ENCODE measurements at places on chromosomes 7 and 10.
A peak's percentile ranks its signal among the peaks of the same experiment; 100 is the strongest.

DNA sequence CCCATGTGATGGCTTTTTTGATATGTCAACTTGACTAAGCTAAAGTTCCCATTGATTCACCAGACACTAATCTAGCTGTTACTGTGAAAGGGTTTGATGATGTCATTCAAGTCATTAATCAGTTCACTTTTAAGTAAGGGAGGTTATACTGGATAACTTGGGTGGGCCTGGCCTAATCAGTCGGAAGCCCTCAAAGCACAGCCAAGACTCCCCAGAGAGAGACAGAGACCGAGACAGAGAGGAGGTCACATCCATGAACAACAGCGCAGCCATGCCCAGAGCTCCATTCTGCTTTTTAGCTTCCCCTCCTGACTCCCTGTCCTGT, 103.4 kb downstream of the TRIL start:
- no peak for DNase-seq

DNA sequence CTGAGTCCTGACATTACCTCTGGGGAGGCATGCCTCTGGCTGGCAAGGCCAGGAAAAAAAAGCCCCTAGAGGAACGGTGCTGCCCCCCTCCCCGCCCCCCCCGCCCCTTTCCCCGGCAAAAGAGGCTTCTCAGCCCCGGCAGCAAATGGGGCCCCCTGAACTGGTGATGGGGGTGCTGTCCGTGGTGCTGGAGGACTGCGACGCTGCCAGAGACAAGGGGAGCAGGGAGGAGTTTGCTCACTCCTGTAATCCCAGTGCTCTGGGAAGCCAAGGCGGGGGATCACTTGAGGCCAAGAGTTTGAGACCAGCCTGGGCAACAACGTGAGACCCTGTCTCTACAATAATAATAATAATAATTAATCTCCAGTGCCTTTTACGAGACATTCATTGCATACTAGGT, 23.7 kb downstream of the SRRM3 start:
- DNase-seq, result peak; percentile 19

DNA sequence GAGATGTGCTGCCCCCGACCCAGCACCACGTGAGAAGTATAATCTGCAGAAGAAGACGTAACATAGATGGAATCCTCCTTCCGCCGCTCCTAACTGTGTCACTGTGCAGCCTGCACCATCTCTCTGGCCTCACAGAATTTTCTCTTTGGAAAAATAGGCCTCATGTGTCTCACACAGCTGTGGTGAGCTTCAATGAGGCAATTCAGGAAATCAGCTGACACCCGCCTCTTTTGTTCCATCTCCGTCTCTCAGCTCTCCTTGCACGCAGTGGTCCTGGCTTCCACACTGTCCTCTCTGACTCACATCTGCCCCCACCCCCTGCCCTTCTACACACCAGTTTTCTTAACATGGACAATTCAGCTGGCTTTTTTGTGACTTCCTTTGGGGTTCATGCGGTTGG, 7.2 kb downstream of the C10orf90 start:
- DNase-seq, result no peak

GRCh38 chr7:40525764-40526163, 391.0 kb downstream of the SUGCT start:
- peak; percentile 18 for DNase-seq

DNA sequence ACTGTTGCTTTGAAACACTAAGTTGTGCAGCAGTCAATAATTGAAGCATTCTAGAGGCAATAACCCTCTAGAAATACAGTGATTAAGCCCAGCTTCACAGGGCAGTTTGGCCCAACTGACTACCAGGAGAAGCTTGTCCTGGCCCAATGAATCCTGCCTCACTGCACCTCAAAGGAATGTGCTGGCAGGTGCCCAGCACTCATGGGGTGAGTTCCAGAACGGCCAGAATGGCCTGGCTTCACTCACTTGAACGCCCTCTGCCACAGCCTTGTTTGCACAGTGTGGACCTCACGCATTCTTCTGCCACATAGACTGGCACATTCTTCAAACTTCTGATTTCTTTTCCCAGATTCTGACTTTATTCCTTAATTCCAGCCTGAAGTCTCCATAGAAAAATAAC, 6.6 kb upstream of the ITIH2 start:
- peak; percentile 35 for DNase-seq

DNA sequence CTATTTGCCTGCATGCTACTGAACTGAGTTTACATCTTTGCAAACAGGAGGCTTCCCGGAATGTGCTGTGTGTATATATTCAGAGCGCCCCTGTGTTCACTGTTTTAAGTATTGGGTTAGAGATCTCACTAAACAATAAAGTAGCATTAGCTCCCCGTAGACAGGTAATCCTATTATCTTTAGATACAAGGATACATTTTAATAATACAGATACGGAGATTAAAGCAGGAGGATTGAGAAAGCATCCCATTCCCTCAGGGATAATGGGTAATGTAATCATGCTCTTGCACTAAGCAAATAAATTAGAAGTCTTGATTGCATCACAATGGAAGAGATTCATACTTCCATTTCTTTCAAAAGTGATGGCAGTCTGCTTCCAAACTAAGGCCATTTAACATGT, 809.0 kb downstream of the NRG3 start:
- no peak for DNase-seq

- DNase-seq, result no peak
Observed at GRCh38 chr10:84548869-84549268, 220.5 kb downstream of the CCSER2 start.

DNA sequence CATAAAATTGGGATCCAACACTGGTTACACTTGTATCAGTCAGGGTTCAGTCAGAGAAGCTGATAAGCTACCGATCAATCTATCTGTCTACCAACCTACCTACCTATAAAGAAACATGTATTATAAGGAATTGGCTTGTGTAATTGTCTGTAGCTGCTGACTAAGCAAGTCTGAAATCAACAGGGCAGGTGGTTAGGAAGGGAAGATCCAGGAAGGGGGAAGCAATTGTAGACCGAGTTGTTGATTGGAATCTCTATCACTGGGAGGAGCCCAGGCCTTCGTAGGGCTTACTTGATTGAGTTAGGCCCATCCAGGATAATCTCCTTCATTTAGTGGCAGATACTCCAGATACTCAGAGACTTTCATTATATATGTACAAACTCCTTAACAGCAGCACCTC, 271.5 kb upstream of the TEX47 start:
- DNase-seq, result no peak

GRCh38 chr7:51005074-51005473, 222.4 kb upstream of the GRB10 start:
- DNase-seq, result no peak

DNA sequence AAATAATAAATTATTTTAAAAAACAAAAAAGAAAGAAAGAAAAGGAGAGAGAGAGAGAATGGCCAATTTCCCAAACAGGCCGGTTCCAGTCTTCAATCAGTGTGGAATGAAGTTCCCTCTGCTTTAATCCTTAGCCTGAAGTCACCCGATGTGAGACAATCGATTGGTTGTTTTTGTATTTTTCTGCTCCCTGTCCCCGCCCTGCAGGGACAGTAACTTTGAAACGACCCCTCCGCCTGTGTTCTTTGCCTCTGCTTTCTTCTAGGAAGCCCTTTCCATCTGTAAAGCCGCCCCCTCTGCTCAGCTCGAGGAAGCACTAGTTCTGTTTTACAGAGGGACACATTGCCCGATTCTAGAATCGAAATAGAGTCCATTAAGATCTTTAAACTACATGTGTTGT, 33.4 kb downstream of the FOXL3 start:
- no peak for DNase-seq

DNA sequence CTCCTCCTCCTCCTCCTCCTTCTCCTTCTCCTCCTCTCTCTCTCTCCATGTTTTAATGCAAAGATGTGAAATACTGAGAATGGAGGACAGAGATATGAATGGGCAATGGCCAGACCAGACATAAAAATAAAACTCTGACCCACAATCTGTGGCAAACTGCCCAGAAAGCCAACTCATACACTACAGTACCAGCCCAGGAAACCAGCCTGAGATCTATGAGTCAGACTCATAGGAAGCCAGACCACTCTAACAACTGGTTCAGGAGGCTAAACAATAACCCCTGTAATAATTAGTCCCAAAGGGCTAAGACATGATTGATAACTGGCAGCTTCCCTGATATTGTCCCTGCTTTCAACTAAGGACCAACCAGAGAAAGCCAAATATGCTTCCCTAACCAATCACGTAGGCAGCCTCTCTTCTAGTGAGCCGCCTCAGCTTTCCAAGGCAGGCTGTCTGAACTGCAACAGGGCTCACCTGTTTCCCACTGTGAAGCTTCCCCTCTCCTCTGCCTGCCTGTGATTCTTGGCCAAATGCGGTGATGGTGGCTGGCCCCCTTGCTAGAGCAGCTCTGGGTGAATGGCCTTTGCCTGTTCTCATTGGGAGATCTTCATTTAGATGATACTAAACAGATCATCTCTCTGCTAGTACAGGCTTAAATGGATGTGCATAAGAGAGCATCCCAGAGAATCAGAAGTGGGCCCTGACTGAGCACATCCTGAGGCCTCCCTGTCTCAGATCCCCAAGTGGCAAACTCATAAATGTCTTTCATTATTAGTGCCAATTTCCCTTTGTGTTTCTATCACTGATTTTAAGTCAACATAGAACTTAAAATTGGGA, 817.6 kb downstream of the TNS3 start:
- peak; percentile 97 for DNase-seq

- DNase-seq, result no peak
Observed at GRCh38 chr7:1916601-1916970, 246.5 kb downstream of the ELFN1 start.

- no peak for DNase-seq
Observed at GRCh38 chr10:46557319-46558121, 1.1 kb upstream of the GPRIN2 start.

DNA sequence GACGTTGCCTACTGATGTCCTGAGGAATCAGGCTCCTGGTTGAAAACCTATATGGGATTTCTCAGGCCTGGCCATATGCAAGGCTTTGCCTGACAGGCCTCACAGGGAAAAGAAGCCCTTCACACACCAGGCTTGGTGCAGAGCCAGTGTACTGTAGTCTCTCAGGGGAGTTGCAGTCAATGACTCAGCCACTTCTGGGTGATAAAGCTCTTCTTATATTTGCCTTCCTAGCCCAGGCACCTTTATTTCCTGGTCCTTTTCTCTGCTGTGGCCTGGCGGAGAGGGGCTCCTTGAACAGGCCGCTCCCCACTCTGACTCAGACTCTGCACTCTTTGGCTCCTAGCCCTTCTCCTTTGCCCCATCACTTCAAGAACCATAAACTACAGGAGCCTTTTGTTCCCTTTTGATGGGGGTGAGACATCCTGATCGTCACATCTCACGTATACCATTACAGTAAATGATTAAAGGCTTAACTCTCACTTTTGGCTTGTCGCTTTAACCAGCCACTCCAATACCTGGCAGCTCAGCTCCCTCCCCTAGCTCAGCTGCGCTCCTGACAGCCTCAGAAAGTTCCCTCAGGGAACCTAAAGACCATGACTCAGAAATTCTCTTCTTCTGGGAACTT, 33.5 kb downstream of the DPY19L1 start:
- peak; percentile 94 for DNase-seq

GRCh38 chr7:38629651-38630510, 1.3 kb downstream of the AMPH start:
- DNase-seq, result no peak

DNA sequence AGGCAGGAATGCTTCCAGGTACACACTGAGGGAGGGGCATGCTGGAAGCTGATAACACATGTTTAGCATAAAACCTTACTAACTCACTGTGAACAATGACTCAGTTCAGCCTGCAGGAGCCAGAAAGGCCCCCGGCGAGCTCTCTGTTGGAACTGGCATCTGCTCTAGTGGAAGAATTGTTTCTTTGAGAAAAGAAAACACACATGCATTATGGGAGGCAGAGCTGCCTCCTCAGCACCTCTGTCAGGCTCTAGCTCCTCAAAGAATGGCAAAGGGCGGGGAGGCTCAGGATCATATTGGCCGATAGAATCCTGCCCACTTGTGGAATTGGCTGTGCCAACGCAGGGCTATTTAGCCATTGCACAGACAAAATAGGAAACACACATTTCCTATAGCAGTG, 338.3 kb downstream of the CXCL12 start:
- DNase-seq, result peak; percentile 31

DNA sequence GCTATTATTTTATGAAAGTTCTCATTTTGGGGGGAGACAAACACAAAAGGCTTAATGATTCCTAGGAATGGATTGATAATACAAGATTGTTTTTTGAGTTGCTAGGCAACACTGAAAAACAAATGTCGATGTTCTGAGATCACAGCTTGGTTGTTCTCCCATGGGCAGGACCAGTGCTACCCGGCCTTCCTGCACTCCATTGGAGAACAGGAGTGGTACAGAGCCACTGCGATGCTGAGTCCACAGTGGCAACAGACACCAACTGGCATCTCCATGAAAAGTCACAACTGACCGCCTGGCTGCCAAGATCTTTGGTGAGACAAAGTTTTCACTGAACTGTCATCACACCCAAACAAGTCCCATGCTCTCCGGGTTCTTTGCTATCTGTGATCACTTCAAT, 68.9 kb upstream of the NMT2 start:
- no peak for DNase-seq

GRCh38 chr10:43093423-43094076, 16.7 kb downstream of the RET start:
- DNase-seq, result peak; percentile 45

DNA sequence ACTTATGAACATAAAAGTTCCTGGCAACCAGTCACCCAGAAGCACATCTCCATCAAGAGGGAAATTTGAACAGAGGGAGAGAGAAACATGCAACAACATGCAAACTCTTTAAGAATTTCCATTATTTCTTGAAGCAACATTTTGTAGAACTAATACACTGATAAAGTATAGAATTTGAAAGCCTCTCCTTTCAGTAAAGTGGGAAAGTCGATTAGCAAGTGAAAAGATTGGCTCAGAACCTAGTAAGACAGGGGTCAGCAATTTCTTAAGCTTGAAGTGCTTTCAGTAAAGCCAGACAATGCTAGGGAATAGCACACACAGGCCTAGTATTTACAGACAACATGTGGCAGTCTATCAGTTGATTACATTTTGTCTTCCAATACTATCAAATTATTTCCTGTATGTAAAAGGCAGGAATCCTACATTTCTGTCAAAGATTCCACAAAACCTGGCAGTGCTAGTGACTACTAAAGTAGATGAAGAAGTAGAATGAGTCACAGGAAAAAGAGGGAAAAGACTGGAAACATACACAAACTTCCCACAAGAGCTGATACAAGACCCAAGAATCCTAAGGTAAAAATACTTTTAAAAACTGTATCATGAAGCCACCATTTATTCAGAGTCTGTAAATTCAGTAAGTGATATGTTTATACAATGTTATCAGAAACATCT, 25.2 kb downstream of the DNAJC1 start:
- peak; percentile 52 for DNase-seq

- peak; percentile 15 for DNase-seq
Observed at GRCh38 chr7:99379043-99379577, 4.6 kb downstream of the ARPC1B start.

GRCh38 chr10:71072131-71072822, 140.1 kb upstream of the UNC5B start:
- no peak for DNase-seq

DNA sequence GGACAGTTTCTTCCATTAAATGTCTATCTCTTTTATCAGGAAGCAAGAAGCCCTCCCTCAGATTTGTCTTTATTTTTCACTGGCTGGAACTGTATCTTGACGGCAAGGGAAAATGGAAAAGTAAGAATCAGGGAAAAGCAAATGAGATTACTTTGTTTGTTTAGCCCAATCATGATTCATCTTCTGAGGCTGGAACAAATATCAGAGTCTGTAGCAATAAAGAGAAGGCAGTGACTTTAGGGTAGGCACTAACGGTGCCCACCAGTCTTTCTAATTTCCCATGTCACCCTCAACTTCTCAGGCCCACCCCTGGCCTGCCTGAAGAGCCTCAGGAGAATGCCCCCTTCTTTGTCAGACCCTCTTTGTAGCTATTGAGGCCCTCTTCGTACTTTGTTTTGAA, 36.3 kb upstream of the GOLGA7B start:
- DNase-seq, result peak; percentile 27

Measured in PC-3 (cell line).